Dermis blood vessel endothelial cell (primary cell): ENCODE measurements at places on chromosomes 2 and 18. TPM values are rescaled to one million over a fixed set of nuclear protein-coding genes. Genes with fewer than 3 reads are reported as not detected.
A peak's percentile ranks its signal among the peaks of the same experiment; 100 is the strongest.

- DNase-seq: no peak
These were observed 768.5 kb downstream of the LRP1B start for GRCh38 chr2:141362311-141362710.

- no peak for DNase-seq
These were observed 14.5 kb upstream of the SIX3 start for GRCh38 chr2:44926957-44927356.

GRCh38 chr2:12755384-12755783, 38.6 kb downstream of the TRIB2 start:
- no peak for DNase-seq

- peak; percentile 25 for DNase-seq
These were observed 5.9 kb downstream of the NFATC1 start for GRCh38 chr18:79401494-79402208.

SMYD1 gene
- not detected in 2 replicates for total RNA-seq

CFAP210 gene
- total RNA-seq: not detected in 2 replicates

LCT gene
- under 0.01 TPM in 1 of 2 replicates, not detected in the other for total RNA-seq

SH3BP4 gene
- 35.4 and 42.3 TPM in 2 replicates for total RNA-seq

- no peak for DNase-seq
These were observed 151.6 kb upstream of the TWIST2 start for GRCh38 chr2:238696331-238696730.

DNER gene
- 0.05 TPM in 1 of 2 replicates, not detected in the other for total RNA-seq

AAMP gene
- 162 and 185 TPM in 2 replicates for total RNA-seq

DOCK10 gene
- 4.1 and 5.3 TPM in 2 replicates for total RNA-seq

SLC9A4 gene
- total RNA-seq: not detected in 2 replicates

DNA sequence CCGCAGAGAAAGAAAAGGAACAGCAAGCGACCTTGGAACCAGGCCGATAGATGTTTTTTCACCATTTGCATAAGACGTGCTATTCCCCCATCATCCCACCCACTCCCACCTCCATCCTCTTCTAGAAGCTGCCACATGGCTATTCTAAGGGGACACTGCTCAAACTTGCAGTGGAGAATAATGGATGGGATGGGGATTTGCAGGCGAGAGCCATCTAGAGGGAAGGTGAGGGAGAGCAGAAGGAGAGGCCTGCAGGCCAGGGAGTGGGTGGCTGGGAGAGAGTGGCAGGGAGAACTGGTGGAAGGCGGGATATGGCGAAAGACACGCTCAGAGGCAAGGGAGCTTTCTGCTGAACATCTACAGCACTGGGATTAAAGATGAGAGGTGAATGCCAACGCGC, 84.9 kb downstream of the MAPK4 start:
- DNase-seq: peak; percentile 13

- peak; percentile 33 for DNase-seq
These were observed 212.9 kb downstream of the PTGR3 start for GRCh38 chr18:74996055-74996454.

DNA sequence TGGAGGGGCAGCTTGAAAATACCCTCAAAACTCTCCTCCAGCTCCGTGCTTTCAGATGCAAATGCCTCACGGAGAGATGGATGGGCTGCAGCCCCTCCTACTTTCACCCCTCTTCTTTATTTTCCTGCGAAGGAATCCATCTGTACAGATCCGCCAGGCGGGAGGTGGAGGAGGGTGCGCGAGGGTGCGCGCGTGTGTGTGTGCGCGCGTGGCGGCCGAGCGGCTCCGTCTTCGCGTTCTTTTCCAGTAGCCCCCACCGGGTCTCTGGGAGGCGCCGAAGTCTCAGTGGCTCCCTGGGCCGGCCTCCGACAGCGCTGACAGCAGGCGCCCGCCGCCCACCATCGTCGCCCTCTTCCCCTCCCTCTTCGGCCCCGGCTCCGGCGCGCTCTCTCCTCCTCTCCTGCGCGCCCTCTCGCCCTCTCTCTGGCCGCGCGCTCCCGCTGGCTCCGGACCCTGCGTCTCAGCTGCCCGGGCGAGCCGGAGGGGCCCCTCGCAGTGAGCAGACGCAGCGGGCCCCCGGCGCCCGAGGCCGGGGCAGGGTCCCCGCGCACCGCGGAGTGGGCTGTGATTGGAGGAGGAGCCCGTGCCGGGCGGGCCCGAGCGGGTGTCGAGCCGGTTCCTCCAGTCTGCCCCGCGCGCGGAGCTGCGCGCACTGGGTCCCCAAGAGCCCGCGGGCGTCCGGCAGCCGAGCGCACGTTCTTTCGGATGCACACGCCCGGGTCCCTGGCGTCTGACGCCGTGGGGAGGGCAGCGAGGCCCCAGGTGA, at the start of gene CDH7:
TSS of gene CDH7 (plus strand) at position 624 of the 766 bp plus-strand sequence. CDS start 11,831 bp downstream, outside the sequence.
- no peak for DNase-seq

DNA sequence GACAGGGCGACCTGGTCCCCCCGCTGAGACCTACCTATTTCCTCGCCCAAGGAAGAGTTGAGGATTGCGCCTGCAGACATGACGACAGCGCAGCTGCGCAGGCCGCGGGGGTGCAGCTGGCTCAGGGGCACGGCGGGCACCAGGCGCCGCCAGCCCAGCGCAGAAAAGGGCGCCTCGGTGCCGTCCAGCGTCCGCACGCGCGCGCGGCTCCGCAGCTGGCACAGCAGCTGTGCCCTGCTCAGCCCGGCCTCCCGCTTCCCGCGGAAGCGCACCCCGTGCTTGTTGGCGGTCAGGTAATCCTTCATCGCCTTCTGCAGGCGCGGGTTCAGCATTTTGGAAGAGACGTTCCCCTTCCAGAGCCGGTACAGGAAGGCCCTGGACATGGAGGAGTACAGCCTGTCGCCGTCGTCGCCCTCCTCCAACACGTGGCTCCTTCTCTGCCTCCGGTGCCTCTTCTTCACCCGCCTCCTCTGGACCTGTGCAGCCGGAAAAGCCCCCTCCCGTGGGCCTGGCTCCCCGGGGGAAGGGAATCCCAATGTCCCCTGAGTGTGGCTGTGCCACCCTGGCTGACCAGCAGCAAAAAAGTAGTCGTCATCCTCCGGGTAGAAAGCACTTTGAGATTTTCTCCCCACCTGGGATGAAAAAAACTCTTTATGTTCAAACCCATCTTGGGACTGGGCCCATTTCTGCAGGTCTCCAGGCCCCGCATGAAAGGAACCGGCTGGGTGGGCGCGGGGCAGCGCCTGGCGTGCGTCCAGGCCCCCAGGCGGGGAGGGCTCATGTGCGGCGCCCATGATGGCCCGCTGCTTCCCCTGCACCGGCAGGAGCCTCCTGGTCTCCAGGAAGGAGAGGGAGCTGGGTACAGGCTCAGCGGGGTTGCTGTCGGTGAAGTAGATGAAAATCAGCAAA, 42.7 kb downstream of the ST6GAL2 start:
- no peak for DNase-seq

OTOS gene
- not detected in 2 replicates for total RNA-seq

RESP18 gene
- total RNA-seq: not detected in 2 replicates

DNA sequence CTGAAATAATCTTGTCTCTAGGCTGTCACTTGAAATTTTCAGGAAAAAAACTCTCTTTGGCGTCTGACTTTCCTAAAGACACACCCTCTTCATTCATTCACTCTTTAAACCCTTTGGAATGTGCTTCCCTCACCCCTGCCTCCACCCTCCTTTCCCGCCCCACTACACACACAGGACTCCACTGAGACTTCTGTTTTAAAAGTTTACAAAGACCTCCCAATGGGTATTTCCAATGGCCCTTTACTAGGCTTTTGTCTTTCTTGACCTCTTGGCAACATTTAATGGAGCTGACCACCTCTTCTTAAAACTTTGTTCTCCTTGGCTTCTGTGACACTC, 96.1 kb downstream of the RBMS1 start:
- DNase-seq: peak; percentile 40

DNA sequence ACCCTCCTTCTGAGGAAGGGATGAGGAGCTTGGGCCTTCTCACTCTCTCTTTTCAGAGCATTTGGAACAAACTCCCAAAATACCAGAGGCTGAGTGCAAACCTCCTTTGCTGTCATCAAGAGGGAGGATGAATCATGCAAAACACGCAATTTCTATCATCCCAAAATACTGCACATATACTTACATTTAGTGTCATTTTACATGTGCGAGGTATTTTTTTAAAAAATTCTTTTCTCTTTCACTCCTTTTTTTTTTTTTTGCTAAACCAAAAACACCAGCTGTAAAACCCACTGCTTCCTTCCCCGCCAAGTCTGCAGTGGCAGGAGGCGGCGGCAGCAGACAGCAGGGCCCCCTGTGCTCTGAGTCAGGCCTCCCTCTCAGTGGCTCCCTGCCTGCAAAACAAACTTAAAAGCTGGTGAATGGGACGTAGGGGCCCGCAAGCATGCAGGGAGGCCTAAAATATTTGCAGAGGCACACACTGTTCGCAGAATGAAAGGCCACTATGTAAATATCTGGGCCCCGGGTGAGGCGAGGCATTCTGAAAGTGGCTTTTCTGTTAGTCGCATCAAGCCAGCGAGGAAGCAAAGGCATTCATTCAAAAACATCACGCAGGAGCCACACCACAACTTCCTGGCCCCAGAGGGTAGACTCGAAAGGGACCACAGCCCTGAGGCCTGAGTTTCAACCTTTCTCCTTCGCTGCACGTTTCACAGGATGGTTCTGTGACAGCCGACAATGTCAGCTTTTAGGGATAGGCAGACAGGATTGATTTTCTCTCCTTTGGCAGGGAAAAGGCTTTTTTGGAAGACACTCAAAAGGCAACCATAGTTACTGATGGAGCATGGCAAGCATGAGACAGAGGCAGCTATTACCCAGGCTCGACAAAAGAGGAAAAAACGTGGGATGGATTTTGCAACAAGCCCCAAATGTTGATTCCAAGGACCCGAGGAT, 73.4 kb downstream of the ACTR2 start:
- no peak for DNase-seq

LYG2 gene
- not detected in 2 replicates for total RNA-seq

GNLY gene
- total RNA-seq: not detected in 2 replicates

DNA sequence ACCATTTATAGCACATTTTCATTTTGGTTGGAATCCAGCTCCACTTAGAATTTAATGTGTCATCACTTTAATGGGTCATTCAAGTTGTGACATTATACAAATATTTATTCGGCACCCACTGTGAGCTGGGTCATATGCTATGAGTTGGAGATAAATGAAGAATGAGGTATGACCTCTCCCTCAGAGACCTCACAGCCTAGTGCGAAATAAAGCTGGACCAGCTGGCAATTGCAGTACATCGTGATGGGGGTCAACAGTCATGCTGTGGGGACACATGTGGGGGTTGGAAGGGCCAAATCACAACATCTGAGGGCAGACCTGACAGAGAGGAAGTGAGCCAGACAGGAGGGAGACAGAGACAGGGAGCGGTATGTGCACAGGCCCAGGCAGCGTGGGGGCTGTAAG, 175.4 kb downstream of the MAIP1 start:
- DNase-seq: no peak

DNA sequence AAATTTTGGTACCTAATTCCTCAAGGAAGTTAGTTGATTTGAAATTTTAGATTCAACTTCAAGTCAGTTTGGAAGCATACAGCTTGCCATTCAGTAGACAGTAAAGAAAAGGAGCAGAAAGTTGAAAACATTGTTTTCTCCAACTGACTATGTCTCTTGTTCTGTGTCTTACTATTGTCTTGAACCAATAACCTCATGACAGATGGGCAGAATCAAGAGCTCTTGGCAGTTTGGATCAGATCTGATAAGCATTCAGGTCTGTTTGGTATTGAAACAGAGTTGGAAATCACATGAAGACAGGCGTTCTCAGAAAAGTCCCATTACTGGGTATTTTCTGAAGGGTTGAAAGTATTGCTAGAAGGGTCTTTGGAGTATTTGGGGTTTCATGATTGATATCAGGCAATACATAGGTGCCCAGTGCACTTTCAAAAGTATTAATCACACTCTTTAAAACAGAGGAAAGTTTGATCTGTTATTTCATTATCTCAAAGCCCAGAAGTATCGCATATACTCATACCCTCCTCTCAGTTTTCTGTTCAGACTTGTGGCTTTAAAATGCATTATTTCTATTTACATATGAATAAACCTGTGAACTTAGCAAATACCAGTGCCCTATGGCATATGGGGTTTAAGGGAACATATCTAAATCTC, 428.4 kb upstream of the ZEB2 start:
- no peak for DNase-seq

TCF7L1 gene
- total RNA-seq: 8.5 and 12.1 TPM in 2 replicates

- DNase-seq: no peak
These were observed 205.9 kb downstream of the BABAM2 start for GRCh38 chr2:28096421-28096820.

DNA sequence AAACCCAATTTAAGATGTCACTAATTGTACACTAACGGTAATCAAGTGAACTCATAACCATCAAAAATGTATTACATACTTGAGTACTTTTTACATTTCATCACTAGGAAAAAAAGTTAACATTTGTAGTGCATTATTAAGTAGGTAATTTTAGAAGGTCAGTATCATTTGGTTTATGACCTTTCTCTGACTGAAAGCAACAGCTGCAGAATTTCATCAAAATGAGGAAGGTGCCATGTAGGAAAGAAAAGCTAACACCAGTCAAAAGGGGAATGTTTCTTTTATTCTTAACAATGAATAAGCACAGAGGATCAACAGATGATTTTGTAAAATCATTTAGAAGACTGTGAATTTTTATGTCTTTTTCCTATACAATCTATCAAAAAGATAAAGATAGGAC, 79.0 kb downstream of the PIGN start:
- no peak for DNase-seq
